ENCODE measurements at places on chromosomes 7 and 10.

GRCh38 chr7:20354610-20355528 is 24.2 kb downstream of the ITGB8 start:
- no peak for DNase-seq

DNA sequence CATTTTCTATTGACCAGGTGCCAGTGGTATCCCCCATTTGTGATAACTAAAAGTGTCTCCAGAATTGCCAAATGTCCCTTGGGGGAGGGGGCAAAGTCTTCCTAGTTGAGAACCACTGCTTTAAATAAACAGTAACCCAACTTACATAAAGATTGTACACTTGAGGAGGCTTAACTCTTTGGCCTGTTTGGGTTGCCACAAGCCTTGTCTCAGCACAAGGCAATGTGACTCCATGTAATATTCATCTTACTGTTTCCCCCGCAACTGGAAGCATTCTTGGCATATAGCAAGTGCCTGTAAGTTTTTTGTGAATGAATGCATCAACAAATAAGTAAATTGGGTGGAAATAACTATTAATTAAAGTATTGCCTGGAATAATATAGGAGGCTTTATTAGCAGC is 108.3 kb downstream of the ANK3 start:
- DNase-seq: no peak

GRCh38 chr10:110376021-110376766 is 71.5 kb upstream of the SMNDC1 start:
- DNase-seq: no peak

- no peak for DNase-seq
These were observed 16.1 kb downstream of the COL26A1 start for GRCh38 chr7:101378751-101379174.

- no peak for DNase-seq
These were observed 6.9 kb downstream of the CHPF2 start for GRCh38 chr7:151238924-151239836.

GRCh38 chr10:24569330-24569796 is 154.3 kb downstream of the ARHGAP21 start:
- no peak for DNase-seq

- DNase-seq: no peak
These were observed 410.1 kb downstream of the SUGCT start for GRCh38 chr7:40544871-40545303.

GRCh38 chr10:12350167-12350872 is 973 bp downstream of the CAMK1D start:
- DNase-seq: peak; percentile 11

DNA sequence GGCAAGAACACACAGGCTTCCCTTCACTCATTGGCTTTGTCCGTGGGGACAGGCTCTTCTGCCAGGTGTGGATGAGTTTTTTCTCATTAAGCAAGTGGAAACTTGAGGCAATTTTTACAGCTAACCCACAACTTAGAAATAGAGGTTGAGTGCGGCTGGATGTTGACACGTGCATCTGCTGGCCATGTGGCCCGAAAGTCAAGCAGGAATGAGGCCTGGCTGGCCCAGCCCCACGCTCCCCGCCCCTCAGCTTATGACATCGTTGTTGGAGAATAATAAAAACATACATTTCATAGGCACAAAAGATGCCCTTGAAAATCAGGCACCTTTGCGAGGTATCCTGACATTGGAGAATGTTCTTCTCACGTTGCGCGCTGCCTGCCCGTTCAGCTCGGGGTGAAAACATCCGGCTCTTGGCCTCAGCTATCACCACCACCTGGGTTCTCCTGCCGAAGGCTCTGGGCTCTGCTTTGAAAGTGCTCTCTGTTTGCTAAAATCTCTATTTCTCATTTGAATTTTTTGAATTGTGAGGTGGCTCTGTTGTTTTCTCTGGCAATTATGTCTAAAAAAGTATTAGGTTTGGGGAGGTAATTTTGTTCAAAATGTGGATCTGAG is 310.7 kb downstream of the WDR37 start:
- no peak for DNase-seq

DNA sequence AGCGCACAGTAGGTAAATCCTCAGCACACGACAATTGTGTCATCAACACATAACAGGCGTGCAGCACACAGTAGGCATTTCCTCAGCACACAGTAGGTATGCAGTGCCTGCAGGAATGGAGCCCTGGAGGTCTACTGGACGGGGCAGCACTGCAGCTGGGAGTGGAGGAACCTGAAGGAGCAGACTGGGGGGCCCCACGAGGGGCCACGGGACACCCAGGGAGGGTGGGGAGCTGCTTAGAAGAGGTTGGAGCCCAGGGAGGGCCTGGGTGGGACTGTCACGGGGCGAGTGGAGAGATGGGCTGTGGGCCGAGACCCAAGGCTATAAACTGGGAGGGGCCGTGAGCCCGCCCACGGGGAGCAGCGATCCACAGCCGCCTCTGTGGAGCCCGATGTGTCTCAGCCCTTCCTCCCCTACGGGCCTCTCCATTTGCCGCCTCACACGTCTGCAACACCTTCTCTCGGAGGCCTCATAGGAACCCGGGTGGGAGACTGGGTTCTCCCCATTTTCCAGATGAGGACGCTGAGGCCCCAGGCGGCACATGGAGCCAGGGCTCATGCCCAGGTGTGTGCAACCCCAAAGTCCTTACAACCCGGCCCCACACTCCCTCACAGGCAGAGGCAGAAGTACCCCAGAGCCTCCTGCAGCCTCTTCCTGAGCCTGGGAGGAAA is 101.5 kb downstream of the MICALL2 start:
- DNase-seq: no peak

DNA sequence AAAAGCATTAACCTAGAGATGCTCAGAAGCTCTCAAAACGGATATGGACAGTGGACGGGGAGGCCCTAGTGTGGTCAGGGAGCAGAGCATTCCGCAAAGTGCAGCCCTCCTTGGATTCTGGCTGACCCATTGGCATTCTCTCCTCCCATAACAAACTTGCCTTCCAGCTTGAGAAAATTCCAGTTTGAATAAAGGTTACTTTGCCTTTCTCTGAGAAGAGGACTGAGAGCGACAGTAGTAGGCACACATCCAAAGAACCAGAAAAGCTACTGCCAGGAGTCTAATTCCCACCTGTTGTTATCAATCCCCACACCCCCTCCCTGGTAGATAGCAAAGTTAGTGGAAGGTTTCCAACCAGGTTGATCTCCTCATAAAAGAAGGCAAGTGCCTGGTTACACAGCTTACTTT is 84.7 kb upstream of the TRIL start:
- DNase-seq: no peak
